Erythroblast (primary cell): ENCODE measurements at places on chromosomes 5 and 9.
A peak's percentile ranks its signal among the peaks of the same experiment; 100 is the strongest.

GRCh38 chr5:168047669-168048111 is 243.8 kb upstream of the WWC1 start:
- DNase-seq, result no peak

- DNase-seq, result no peak
These were observed 107.4 kb upstream of the LARP1 start for GRCh38 chr5:154647761-154648145.

DNA sequence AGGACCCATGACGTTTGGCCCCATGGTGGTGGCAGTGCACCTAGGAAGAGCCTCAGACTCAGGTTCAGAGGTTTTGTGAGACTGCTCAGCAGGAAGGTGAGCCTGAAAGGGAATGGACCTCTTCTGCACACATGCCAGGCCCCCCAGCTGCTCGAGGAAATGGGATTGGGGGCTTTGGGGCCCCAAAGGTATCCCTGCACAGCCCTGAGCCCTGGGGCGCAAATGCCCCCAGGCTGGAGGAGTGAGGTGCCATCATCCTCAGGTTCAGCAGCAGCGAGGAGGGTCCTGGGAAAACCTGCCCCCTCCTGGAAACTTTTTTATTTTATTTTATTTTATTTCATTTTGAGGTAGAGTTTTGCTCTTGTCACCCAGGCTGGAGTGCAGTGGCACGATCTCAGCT is 171.8 kb upstream of the MVB12B start:
- no peak for DNase-seq

- DNase-seq, result no peak
These were observed 8.8 kb downstream of the PLGRKT start for GRCh38 chr9:5428794-5429528.

GRCh38 chr9:36470643-36471290 is 70.7 kb upstream of the RNF38 start:
- peak; percentile 72 for DNase-seq

GRCh38 chr5:156393980-156394379 is 67.0 kb downstream of the SGCD start:
- no peak for DNase-seq

DNA sequence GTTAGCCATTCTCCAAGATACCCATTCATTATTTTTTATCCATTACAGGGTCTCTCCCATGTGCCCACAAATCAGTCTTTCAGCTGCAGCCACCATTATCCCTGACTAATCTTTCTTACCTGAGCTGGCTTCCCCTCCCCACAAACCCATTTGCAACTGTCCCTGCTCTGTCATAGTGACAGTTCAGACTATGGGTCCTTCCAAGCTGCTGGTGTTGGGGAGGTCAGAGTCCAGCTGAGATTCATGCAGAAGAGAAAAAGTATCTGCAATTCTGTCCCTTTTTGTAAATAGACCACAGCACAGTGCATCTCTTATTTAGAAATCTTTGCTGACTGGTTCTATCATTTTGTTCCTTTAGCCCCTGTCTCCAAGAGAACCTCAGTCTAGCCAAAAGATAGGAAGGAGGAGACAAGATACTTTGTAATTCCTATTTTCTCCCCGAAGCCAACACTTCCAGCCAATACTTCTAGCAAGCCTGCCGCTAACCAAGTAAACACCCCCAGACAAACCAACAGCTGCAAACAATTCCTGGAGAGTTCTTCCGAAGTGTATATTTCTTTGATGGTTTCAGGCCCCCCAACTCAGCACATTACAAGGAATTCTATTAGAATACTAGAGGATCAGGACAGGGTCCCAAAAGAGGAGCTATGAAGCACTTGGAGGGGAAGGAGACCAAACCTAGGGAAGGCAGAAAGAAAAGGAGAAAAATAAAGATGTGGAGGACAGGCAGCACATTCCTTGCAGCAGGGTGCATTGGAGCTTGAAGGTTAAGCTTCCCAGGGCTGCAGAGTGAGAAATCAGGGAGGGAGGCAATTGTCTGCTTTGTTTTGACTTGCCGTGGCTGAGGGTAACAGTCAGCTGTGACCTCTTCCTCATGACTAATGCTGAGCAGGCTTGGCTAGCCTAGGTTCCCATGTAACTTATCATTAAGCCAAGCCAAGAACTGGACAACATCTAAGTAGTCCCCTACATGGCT is 148.5 kb downstream of the SGCD start:
- no peak for DNase-seq

DNA sequence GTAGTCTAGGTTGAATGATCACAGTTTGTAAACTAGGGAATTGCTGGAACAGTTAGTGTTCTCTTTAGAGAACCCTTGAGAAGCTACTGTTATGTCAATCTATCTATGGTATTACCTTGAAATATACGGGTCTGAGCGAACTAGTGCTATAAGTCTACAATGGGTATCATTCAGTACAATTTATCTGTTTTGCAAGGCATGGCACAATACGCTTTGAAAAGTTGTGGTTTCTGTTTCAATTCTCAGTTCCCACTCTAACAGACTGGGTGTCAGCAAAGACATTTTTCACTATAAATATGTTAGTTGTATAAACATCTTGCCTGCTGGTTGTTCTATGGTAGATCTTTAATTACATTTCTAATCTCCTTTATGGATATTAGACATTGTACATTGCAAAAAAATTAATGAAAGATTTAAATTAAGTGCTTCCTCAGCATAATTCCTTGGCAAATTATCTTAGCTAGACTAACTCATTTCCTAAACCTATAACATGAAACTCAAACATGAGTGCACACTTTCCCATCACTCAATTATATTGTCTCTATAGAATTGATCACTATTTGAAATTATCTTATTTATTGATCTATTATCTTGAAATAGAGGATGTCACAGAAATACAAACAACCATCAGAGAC is 24.9 kb upstream of the SLCO6A1 start:
- DNase-seq, result no peak

DNA sequence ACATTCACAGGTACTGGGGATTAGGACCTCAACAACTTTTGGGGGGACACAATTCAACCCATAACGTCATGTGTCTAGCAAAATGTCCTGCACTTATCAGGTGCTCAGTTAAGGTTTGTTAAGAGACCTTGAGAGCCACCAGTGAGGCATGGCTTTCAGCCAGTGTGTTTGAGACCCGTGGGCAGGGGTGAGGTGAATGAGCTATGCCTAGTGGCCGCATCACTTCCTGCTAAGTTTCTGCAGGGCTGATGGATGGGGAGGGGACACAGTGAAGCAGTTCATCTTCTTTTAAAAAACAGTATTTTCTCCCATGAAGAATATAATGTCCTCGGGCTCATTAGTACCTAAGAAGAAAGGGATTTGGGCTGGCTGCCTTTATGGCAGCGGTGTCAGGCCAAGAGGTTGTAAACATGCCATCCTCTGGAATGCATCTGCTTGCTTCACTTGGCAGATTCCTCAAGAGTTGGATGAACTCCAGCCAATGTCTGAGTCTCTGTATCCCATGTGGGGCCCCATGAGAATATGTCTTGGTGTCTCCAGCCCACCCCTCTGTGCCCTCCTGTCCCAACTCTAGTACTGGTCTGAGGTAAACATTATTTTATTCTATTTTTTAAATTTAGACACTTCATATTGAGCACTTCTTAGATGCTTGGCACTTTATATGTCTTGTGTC is 282.2 kb downstream of the CWC27 start:
- DNase-seq, result no peak

GRCh38 chr9:112501287-112501686 is 14.7 kb downstream of the KIAA1958 start:
- DNase-seq, result no peak
